ENCODE measurements at places on chromosomes 11 and 22.

GRCh38 chr11:3197878-3198528 lies 20.6 kb downstream of the MRGPRG start:
- no peak for DNase-seq

DNA sequence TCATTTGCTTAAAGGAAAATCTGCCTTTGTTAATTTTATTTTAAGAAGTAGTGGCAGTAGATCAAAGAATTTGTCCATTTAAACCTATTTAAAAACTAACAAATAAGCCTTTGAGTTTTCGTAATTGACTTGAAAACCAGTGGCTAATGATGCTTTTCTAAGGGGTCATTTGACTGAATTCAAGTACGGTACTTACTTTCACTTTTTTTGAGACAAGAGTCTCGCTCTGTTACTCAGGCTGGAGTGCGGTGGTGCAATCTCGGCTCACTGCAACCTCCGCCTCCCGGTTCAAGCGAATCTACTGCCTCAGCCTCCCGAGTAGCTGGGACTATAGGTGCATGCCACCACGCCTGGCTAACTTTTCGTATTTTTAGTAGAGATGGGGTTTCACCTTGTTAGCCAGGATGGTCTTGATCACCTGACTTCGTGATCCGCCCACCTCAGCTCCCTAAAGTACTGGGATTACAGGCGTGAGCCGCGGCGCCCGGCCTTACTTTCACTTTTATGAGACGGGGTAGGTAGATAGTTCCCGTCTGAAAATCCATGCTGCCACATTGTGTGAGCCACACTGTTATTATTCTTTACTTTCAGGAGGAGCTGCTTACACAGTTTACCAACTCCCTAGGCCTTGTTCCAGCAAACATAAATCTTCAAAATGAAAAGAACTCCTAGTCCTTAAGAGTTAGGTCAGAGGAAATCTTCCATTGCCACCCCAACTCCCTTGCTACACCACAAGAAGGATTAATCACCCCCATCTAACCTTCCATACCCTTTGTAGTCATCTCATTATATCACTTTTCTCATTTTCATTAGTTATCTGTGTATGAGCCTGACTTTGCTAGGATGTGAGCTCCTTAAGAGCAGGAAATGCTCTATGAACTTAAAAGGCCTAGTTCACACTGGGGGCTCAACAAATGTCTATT lies 926.6 kb upstream of the CCDC90B start:
- no peak for DNase-seq

GRCh38 chr11:86720546-86720945 lies 48.1 kb upstream of the ME3 start:
- no peak for DNase-seq

GRCh38 chr11:94676814-94677213 lies 91.3 kb upstream of the AMOTL1 start:
- no peak for DNase-seq

GRCh38 chr11:105202422-105202821 lies 62.9 kb upstream of the CARD18 start:
- no peak for DNase-seq

DNA sequence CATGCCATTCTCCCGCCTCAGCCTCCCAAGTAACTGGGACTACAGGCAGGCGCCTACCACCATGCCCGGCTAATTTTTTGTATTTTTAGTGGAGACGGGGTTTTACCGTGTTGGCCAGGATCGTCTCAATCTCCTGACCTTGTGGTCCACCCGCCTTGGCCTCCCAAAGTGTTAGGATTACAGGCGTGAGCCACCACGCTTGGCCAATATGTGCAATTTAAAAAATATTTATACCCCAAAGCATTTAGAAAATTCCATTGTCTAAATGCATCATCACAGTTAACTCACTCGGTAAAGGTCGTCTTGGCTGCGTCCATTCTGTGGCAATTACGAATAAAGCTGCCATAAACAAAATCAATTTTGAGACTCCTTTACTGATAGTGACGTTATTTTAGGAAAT lies 36.2 kb downstream of the EP300 start:
- DNase-seq: no peak
